NCI-H1092 (cell line): ENCODE measurements at places on chromosomes 1 and 21.

GRCh38 chr1:161958425-161958824, 65.2 kb downstream of the OLFML2B start:
- DNase-seq = no peak

- DNase-seq = no peak
These were observed 330.3 kb downstream of the ZNF326 start for GRCh38 chr1:90325168-90325567.

- DNase-seq = no peak
These were observed 87.3 kb downstream of the NFIA start for GRCh38 chr1:61169634-61170033.

DNA sequence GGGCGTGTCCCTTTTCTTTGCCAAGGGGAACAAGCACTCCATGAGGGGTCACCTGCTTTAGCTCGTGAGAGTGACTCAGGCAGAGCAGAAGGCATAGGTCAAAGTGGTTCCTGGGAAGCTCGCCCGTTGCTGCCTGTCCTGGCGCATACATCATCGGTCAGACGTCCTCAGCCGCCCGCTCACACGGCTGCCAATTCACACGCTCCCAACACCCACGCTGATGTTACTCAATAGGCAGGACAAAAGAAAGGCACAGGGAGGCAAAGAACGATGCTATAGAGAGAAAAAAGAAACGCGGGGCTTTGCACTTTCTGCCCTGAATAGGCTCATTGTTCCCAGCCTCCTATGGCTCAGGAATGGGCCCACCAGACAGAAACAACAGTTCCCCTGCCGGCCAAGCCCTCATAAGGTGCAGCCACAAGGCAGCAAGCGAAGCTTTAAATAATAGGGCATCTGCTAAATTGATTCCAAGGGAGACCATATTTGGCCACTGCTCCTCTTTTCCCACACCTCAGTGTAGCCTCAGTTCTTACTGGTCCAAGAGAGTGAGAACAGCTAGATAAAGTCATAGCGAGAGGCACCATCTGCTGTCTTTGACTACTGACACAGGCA, 38.7 kb downstream of the VTCN1 start:
- no peak for DNase-seq

GRCh38 chr1:55610203-55610602, 395.0 kb upstream of the USP24 start:
- DNase-seq = no peak

DNA sequence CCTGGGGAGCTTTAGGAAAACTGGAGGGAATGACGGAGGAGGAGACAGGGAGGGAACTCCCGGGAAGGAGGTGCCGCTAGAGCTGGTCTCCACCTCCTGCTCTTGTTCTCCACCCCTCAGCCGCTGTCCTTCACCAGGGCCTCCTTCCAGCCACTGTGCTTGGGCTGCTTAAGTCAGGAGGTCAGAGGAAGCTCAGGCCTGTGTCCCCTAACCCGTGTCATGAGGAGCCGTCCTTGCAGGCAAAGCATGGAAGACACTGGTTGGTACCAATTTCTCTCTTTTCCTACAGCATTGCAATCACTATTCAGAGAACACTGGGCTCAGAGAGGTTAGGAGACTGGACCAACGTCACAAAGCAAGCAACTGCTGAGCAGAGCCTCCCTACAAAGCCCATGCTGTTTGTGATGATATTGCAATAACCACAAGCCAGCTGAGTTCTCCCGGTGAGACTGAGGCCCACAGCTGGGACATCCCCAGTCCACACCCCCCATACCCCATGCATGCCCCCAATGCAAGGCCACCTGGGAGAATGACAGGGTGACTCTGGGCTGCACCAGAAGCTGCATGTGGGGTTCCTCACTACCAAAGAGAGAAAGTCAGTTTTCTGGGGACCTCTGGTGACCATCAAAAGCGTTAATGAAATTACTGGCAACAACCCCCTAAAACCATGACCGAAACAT, 427.5 kb downstream of the NPHP4 start:
- DNase-seq = no peak

DNA sequence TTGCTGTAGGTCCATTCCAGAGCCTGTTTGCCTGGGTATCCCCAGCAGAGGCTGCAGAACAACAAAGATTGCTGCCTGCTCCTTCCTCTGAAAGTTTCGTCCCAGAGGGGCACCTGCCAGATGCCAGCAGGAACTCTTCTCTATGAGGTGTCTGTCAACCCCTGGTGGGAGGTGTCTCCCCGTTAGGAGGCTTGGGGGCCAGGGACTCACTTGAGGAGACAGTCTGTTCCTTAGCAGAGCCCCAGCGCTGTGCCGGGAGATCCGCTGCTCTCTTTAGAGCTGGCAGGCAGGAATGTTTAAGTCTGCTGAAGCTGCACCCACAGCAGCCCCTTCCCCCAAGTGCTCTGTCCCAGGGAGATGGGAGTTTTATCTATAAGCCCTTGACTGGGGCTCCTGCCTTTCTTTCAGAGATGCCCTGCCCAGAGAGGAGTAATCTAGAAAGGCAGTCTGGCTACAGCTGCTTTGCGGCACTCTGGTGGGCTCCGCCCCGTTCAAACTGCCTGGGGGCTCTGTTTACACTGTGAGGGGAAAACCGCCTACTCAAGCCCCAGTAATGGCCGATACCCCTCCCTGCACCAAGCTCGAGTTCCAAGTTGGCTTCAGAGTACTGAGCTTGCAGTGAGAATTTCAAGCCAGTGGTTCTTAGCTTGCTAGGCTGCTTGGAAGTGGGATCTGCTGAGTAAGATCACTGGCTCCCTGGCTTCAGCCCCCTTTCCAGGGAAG, 8.7 kb upstream of the SLC25A24 start:
- no peak for DNase-seq

- DNase-seq = no peak
These were observed 21.7 kb downstream of the DOP1B start for GRCh38 chr21:36178349-36178748.

DNA sequence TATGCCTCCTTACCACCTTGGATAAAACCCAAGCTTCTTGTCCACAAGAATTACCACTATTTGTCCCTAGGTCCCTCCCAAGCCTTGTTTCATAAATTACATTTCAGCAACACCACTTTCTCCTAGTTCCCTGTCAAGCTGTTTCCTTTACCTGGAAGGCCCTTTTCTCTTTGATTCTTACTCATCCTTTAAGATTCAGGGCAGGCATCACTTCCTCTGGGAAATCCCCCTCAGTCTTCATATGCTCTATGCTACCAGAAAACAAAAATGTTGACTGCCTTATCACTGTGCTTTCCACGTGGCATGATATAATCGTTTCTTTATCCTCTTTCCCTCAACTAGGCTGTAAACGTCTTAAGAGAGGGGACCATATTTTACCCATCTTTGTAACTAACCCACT, 102.7 kb downstream of the LYST start:
- DNase-seq = no peak

DNA sequence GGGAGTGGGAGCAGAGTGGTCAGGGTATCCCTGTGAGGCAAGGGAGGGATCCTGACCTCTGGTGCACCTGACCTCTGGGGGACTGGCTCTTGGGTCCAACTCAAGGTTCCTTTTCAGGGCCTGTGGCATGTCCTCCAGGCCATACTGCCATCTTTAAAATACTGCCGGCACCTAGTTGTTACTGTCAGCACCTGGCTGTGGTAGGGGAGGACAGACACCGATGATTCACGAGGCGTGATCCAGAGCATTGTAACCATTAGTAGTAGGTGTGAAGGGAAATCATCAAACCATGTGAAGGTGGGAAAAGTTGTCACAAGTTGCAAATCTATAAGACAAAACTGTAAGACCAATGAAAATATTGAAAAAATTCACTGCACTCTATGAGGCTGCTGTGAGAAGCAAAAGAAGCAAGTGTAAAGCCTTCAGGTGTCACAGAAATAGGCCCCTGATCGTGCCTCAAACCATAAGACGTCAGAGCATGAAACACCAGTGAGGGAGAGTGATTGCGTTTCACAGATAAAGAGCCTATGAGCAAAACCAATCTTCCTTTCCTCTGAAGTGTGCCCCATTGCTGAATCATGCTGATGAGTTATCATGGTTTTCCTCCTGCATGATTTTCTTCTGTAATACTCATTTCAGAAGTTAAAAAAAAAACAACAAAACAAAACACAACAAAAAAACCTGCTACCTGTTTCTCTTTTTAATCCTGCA, 55.3 kb downstream of the CDC7 start:
- DNase-seq = no peak

- no peak for DNase-seq
These were observed 308.2 kb downstream of the BRINP3 start for GRCh38 chr1:190169311-190170067.
